RCC 7860 (cell line): ENCODE measurements at places on chromosomes 16 and 17.
A peak's percentile ranks its signal among the peaks of the same experiment; 100 is the strongest.

DNA sequence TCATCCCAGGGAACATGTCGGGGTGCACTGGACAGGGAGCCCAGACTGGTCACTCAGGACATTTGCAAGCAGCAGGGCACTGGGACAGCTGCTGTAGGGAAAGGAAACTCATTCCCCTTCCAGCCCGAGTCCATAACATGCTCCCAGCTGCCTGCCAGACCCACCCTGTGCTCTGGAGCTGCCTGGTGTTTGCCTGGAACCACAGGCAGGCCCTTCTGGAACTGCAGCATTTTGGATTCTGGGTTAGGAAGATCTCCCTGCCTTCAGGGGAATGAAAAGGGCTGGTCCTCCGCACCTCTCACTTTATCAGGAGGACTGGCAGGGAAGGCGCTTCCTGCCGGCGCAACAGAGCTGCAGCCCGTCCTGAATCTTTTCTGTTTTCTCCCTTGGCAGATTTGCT, 41.2 kb downstream of the MEAK7 start:
- no peak for DNase-seq

DNA sequence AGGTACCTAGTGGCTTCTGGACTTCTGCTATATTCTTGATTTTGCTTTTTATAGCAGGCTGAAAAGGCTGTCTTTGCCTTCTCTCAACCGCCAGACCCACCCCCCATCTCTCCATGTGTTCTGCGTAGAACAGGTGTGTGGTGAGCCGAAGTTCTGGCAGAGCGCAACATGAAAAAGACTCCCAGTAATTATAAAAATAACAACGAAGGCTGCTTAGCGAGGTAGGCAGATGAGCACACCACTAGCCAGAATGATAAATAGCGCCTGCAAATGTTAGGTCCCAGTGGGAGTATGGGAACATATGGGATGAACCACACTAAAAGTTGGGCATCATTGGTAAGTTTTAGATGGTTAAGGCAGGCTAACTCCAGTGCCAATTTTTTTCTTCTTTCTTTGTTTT, 14.0 kb upstream of the RBFOX1 start:
- no peak for DNase-seq

DNA sequence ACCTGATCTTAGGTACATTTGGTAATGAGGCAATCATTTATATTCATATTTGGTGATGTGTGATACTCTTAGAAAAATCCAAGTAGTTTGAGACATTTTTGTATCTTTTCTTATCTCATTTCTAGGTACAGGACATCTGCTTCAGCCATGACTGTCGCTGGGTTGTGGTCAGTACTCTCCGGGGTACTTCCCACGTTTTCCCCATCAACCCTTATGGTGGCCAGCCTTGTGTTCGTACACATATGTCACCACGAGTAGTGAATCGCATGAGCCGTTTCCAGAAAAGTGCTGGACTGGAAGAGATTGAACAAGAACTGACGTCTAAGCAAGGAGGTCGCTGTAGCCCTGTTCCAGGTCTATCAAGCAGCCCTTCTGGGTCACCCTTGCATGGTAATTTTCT, 312.2 kb downstream of the BCAS3 start:
- no peak for DNase-seq

- DNase-seq, result no peak
These were observed 9.6 kb downstream of the ZNF205 start for GRCh38 chr16:3121851-3122467.

DNA sequence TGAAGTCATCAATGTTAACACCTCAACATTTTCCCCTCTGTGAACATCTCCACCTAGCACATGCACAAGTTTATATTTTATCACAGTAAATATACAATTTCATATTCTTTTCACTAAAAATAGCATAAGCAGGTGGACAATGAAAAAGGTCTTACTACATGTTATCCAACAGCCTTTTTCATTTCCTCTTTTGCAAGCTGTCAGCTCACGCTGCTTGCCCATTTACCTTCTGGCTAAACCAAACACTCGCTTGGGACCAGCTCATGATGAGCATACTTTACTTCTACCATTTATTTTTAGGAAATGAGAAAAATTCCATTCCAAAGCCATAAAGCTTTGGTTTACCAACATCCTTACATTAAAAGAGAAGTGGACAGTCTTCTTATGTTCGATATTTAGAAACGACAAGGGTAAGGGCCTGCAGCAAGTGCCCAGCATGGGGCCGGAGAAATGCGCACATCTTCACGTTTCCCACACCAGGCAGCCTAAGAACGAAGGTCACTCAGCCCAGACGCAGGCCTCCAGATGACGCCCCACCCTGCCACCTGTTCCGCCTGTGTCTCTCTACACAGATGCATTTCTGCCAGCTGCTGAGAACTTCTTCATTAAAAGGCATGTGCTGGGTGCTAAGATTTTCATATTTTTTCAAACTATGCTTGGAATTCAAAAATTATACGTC, 13.9 kb downstream of the SNN start:
- DNase-seq, result no peak

DNA sequence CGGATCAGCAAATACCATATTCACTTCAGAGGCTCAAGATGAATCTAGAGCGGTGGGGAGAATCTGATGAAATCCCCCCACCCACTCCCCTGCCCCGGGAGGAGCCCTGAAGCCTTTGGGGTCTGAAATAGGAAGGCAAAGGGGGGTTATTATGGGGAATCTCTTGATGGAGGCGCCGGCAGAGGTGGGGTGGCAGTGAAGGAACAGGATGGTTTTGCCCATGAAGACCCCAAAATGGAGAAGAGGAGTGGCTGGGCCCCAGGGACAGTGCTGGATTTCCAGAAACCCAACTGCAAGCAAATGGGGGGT, 637 bp downstream of the WNT3 start:
- no peak for DNase-seq

DNA sequence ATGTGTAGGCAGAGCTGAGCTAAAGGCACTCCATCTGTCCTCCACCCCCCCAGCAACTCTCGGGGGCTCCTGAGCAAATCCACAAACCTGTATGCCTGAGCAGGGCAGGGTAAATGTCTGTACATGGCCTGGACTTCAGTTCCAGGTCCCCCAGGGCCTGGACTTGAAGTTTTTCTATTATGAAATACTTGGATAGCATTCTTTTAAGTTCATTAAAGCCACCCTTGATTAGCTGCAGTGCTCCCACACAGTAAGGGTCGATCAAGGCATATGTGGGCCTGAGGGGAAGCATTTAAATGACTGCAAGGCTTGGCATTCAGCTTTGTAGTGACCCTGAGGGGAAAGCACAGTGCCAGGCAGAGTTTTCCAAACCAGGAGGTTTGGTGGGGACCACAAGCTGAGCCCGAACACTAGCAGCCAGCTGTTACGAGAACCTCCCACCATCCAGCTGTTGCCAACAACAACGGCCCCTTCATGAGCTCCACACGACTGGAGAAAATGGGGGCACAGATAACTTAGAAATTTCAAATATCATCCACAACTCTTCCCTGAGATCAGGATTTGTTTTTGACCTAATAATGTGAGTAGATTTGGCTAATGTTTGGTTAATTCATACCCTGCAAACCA, 6.7 kb downstream of the FAM117A start:
- DNase-seq, result no peak

GRCh38 chr16:57629516-57630406, 1.3 kb downstream of the ADGRG1 start:
- no peak for DNase-seq

- no peak for DNase-seq
These were observed 6.4 kb downstream of the GPATCH8 start for GRCh38 chr17:44496815-44497214.

DNA sequence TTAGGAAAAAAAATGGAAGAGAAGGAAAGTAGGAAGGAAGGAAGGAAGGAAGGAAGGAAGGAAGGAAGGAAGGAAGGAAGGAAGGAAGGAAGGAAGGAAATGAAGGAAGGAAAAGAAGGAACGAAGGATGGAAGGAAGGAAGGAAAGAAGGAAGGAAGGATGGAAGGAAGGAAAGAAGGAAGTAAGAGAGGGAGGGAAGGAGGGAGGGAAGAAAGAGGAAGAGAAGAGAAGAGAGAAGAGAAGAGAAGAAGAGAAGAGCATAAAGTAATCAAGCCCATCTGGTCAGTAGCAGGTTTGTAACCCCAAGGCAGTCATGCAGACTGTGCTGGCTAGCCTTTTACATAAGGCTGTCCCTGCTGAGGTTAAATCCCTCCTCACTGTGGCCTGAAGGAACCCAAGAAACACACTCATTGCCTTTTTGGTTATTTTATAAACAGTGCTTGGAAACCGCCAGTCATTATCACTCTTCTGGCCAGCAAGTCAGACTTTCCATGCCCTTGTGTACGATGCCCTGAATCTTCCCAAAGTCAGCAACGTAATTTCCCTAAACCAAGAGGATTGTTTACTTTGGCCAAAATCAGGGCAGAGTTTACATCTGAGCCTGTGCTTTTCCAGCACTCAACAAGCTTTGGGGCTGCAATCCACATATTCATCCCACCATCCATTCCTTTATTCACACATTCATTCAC, 409.6 kb upstream of the MAF start:
- DNase-seq, result no peak

- DNase-seq, result no peak
These were observed 5.5 kb downstream of the CREBBP start for GRCh38 chr16:3874794-3875692.

DNA sequence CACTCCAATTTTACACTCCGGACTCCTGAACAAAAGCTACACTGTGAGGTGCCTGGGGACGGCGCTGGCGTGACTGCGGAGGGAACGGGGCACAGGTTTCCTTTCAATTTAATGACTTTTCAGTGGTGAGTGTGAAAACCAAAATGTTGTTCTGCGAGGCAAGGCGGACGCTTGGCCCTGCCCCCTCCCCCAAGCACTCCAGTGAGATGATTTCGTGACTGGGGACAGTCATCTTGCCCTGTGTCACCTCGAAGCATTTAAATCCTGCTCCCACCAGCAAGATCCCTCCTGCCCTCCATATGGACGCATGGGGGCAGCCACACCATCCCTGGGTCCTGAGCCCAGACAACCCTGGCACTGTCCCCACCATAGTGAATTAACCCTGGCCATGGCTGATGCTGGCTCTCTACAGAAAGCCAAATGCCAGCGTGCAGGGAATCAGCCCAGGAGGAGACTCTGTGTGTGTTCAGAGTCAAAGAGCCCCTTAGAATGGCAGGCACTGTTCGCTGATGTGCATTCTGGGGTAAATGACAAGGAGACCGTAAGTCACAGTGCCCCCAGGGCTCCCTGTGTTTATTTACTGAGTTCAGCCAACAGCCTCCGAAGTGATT, 41.0 kb downstream of the C16orf95 start:
- no peak for DNase-seq

- no peak for DNase-seq
These were observed 43.5 kb downstream of the TEX2 start for GRCh38 chr17:64219571-64219970.

DNA sequence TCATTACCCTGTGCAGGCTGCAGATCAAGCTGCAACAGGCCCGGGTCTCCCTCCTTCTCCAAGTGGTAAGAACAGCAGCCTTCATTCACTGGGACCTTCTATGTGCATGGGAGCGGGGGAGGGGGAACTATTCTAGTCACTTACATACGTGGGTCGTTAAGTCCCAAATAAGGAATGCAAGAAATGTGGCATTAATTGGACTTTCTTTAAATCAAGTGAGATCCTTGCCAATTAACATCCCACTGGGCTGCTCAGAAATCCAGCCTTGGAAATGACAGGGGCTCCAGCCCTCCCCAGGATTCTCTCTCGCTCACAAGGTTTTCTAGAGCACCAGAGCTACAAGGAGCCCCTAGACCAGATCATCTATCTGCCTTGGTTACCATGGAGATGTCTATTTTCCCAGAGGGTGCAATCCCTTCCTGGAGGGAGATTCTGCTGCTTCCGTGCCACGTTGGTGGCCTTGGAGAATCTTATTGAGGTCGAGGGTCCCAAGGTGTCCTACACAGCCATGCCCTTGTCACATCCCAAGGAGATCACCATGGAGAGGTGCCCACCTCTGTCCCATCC, 5.2 kb upstream of the EIF1 start:
- no peak for DNase-seq

DNA sequence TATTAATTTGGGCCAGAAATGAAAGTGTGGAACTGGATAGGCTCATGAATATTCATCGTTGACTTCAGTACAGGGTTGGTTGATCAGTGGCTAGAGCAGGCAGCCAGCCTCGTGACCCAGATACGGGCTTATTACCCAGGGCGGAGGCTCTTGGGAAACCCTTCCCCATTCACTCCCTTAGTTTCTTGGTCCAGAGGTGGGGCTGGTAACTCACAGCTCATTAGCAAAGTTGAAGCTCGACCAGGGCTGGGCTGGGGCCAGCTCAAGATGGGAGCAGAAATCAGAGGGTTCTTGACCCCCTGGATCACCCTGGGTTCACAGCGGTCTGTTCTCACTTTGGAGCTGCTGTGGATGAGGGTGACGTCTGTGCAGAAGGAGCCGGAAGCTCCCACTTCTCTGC, 44.6 kb upstream of the GSE1 start:
- DNase-seq, result no peak

DNA sequence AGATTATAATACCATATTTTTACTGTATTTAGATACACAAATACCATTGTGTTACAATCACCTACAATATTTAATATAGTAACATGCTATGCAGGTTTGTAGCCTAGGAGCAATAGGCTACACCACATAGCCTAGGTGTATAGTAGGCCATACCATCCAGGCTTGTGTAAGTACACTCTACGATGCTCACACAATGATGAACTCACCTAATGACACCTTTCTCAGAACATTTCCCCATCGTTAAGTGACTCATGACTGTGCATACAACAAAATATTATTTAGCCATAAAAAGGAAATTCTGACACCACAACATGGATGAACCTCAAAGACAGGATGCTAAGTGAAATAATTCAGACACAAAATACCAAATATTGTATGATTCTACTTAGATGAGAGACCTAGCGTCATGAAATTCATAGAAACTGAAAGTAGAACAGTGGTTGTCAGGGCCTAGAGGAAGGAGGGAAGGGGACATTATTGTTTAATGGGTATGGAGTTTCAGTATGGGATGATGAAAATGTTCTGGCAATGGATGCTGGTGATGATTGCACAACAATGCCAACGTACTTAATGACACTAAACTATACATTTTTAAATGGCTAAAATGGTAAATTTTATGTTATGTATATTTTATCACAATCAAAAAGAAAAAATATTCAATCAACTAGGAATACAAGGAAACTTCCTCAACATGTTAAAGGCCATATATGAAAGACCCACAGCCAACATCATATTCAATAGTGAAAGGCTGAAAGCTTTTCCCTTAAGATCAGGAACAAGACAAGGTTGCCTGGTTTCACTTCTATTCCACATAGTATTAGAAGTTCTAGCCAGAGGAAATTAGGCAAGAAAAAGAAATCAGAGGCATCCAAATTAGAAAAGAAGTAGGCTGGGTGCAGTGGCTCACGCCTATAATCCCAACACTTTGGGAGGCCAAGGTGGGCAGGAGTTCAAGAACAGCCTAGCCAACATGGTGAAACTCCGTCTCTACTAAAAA, 5.9 kb upstream of the C16orf87 start:
- DNase-seq, result no peak

- peak; percentile 15 for DNase-seq
These were observed 9.1 kb downstream of the NAGPA start for GRCh38 chr16:5024632-5025031.

- no peak for DNase-seq
These were observed 4.0 kb upstream of the IL17C start for GRCh38 chr16:88634141-88634993.

- DNase-seq, result no peak
These were observed 1025.2 kb upstream of the GOT2 start for GRCh38 chr16:59759296-59759695.
